T-helper 2 cell (primary cell): ENCODE measurements at places on chromosomes 11 and 22.

GRCh38 chr22:26792522-26792921, 135.1 kb downstream of the MIAT start:
- no peak for DNase-seq

DNA sequence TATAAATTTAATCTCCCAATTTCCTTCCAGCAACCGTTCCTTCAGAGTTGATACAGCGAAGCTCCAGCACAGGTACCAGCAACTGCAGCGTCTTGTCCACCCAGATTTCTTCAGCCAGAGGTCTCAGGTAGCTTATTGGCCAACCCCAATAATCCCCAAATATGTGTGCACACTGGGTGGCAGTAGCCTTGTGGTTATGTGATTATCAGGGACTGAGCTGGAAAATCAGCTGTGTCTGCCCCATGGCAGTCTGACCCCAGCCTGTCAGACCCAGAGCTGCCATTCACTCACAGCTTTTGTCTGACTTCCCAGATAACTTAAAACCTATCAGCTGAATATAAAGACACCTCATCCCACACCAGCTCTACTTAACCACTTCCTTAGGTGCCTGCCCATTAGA, 2.0 kb downstream of the HSCB start:
- no peak for DNase-seq

DNA sequence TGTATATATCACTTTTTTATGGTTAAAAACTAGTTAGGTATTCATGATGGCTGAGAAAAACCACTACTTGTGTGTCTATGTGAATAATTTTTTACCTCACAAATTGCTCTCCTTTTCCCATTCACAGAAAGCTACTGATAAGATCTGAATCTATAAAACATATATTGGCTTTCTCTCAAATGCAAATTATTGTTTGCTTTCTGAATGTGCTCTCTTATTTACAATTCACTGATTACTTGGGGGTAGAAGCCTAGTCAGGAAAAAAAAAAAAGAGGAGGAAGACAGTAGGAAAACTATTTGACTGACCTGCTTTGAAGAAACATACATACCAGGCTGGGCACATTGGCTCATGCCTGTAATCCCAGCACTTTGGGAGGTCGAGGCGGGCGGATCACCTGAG, 20.5 kb downstream of the PGM2L1 start:
- DNase-seq = no peak

- DNase-seq = no peak
These were observed 414.4 kb upstream of the CADM1 start for GRCh38 chr11:115918576-115918975.

DNA sequence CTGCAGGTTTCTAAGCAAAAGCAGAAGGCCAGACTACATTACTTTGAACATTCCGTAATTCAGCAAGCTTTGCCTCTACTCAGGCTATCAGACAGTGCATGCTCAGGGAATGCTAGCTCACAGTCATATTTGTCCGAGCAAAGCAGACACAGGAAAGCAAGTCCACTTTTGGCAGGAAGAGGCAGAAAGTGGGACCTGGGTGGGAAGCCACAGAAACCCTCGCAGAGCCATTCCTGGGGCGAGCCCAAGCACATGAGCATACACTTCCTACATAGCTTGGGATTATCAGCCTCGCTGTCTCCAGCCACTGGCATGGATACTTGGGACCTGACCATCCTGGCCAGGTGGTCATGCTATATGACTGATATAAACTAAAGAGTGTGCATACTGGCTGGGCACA, 113.3 kb downstream of the TRIM29 start:
- DNase-seq = no peak

DNA sequence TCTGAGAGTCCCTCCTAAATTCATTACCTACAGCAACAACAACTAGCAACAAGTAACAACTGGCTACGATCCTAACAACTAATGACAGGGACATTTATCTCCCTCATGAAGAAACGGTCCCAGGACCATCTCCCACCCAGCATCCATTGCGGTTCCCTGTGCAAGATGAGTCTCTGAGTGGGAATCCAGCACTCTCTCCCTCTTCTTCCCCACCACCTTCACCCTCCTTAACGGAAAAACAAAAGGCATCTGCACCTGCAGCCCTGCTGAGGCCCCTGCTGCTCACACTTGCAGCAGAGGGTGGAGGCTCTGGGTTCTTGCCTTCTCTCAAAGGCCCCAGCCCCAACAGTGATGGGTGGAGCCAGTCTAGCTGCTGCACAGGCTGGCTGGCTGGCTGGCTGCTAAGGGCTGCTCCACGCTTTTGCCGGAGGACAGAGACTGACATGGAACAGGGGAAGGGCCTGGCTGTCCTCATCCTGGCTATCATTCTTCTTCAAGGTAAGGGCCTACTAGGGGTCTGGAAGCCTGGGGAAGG, at the start of gene CD3G:
TSS of gene CD3G (plus strand) at position 364 of the 535 bp plus-strand sequence. CDS start at position 444, 80 bp downstream.
- peak; percentile 59 for DNase-seq

GRCh38 chr22:28068826-28069225, 149.8 kb upstream of the PITPNB start:
- no peak for DNase-seq
